D341Med (cell line): ENCODE measurements at places on chromosomes 12 and 14.

- peak; percentile 94 for DNase-seq
Measured at GRCh38 chr14:99274346-99275221, 2.6 kb upstream of the BCL11B start.

GRCh38 chr14:49950275-49951228, 57.7 kb downstream of the ARF6 start:
- no peak for DNase-seq

DNA sequence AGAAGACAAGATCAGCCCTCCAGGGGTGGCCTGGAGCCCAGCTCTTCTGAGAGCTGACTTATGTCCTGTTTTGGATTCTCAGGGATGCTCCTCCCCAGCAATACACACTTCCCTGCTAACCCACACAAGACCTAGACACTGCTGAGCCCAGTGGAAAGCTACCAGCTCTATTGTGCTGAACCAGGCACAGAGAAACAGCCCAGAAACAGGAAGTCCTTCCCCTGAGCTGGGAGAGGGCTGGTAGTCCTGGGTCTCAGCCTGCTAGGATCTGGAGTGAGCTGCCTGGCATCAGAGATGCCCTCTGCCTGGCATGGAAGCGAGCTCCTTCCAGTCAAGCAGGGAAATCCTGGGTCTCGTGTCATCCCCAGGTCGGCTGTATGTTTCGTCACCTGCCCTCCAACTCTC, 1.2 kb upstream of the LAG3 start:
- no peak for DNase-seq

DNA sequence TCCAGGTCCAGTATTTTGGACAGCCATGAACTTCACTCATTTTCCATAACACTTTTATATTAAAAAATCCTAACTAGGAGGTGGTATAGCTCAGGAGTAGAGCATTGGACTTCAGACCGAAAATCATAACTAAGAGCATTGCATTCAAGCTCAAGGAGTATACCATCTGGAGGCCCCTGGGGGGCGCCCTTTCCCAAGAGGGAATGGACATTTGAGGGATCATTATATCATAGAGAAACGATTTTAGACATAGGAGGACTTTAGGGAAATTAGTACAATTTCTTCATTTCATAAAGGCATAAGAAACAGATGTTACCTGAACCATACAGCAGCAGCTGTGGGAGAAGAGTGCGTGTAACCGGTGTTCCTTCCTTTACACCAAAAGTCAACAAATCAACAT, 5.2 kb upstream of the ATG14 start:
- DNase-seq: no peak

DNA sequence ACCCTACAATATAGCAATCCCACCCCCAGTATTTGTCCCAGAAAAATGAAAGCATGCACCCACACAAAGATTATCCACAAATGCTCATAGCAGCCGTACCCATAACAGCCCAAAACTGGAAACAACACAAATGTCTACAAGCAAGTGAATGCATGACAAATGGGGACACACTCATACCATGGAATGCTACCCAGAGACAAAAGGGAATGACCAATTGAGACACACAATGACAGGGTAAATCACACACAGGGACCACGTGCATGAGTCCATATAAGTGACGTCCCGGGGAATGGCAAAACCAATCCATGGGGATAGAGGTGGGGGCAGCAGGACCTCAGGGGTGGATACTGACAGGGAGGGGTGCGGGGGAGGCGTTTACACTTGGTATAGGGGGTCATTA, 33.4 kb downstream of the SCARB1 start:
- no peak for DNase-seq

DNA sequence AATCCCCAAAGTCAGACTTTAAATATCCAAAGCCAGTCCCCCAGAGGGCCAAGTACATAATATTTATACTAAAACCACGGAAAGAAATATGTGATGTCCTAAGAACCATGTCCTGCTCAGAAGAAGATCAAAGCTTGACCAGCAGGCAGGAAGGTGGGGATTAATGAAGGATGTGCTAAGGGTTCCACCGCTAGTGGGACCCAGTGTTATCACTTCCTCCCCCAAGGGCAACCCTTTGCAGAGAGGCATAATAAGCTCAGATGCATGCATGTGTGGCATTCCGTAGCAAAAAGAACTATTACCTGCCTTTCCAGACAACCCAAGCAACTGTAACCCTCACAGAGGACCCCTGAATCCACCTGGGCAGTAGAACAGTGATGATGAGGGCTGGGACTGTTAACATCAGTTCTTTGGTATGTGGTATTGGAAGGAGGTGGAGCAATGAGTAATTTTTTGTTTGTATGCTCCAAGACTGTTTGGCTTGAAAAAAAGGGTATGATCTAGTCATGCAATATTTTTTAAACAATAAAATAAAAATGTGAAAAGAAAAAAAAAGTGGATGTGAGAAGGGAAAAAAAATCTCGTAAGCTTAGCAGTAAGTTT, 71.7 kb upstream of the ETV6 start:
- no peak for DNase-seq

GRCh38 chr12:67592228-67593011, 56.1 kb upstream of the DYRK2 start:
- DNase-seq: no peak

- no peak for DNase-seq
Measured at GRCh38 chr14:68676511-68676943, 116.3 kb downstream of the ZFP36L1 start.

DNA sequence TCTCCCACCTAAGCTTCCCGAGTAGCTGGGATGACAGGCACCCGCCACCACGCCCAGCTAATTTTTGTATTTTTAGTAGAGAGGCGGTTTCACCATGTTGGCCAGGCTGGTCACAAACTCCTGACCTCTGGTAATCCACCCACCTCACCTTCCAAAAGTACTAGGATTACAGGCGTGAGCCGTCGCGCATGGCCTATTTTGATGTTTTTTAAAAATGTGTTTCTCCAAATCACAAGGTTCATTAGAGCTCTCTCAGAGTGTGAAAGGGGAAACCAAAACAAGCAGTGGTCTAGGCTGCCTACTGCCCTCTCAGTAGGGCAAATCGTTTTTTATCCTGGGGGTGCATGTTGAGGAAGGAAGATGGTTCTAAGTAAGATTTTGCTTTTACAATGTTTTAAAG, 211.5 kb downstream of the PIK3C2G start:
- DNase-seq: no peak

DNA sequence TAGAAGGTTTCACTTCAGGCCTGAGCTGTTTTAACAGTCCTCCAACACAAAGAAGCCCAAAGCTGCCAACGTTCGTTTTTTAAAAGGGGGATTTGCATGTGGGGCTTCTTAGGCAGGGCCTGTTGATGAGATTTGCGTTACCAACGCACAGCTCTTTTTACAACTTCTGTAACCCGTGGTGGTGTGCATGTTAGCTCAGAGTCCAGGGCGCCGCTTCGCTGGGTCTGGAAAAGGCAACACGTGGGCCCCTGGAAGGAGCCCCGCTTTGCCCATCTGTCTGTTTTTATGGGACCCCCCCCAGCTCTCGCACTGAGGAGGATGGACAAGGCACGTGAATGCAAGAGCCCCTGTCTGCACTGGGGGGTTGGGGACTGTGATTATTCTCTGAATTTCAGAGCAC, 84.0 kb downstream of the ESR2 start:
- DNase-seq: no peak
